ENCODE measurements at places on chromosomes 16 and 17.

DNA sequence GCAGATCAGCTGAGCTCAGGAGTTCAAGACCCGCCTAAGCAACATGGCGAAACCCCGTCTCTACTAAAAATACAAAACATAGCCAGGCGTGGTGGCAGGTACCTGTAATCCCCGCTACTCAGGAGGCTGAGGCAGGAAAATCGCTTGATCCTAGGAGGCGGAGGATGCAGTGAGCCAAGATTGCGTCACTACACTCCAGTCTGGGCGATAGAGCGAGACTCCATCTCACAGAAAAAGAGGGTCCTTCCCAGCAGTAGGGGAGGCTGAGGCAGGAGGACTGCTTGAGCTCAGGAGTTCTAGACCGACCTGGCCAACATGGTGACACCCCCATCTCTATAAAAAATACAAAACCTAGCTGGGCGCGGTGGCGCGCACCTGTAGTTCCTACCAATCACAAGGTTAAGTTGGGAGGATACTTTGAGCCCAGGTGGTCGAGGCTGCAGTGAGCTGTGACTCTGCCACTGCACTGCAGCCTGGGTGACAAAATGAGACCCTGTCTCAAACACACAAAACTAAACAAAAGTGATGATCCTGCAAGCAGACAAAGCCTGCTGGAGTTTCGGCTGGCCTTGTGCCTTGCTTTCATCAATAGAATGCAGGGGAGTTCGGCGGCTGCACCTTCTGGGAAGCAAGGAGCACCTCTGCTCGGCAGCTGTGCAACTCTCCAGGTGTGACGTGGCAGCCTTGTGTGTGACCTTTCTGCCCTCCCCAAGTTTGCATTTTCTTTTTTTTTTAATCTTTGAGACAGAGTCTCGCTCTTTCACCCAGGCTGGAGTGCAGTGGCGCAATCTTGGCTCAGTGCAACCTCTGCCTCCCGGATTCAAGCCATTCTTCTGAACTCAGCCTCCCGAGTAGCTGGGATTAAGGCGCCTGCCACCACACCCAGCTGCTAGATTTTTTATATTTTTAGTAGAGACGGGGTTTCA, 12.4 kb upstream of the YWHAE start:
- DNase-seq = no peak

DNA sequence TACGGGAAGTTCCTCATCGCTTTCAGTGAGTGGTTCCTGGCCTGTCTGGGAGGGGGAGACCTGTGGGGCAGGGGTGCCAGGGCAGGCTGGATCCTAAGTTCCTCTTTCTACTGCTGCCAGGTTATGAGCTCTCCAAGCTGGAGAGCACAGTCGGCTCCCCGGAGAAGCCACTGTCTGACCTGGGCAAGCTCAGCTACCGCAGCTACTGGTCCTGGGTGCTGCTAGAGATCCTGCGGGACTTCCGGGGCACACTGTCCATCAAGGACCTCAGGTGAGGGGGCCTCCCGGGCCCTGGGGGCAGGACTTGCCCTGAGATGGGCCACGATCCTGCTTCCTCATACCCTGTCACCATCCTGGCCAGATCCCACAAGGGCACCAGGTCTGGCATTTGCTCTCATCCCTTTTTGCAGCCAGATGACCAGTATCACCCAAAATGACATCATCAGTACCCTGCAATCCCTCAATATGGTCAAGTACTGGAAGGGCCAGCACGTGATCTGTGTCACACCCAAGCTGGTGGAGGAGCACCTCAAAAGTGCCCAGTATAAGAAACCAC, 5.1 kb downstream of the PRSS8 start:
- no peak for DNase-seq

DNA sequence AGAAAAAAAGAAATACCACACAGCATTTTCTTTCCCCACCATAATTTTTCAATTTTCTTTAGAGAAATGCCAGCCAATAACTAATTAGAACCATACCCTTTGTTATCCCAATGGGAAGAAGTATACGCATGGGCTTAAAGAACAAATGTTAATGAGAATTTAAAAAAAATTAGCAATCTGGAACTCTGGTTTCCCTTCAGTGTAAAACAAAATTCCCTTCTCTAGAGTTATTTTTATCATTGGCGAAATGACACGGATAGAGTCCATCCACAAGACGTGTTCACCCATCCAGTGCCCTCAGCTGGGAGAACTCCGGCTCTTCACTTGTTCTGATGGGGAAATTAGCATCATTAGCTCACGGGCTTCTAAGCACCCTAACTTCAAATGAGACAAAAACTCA, 3.3 kb downstream of the NXN start:
- no peak for DNase-seq

DNA sequence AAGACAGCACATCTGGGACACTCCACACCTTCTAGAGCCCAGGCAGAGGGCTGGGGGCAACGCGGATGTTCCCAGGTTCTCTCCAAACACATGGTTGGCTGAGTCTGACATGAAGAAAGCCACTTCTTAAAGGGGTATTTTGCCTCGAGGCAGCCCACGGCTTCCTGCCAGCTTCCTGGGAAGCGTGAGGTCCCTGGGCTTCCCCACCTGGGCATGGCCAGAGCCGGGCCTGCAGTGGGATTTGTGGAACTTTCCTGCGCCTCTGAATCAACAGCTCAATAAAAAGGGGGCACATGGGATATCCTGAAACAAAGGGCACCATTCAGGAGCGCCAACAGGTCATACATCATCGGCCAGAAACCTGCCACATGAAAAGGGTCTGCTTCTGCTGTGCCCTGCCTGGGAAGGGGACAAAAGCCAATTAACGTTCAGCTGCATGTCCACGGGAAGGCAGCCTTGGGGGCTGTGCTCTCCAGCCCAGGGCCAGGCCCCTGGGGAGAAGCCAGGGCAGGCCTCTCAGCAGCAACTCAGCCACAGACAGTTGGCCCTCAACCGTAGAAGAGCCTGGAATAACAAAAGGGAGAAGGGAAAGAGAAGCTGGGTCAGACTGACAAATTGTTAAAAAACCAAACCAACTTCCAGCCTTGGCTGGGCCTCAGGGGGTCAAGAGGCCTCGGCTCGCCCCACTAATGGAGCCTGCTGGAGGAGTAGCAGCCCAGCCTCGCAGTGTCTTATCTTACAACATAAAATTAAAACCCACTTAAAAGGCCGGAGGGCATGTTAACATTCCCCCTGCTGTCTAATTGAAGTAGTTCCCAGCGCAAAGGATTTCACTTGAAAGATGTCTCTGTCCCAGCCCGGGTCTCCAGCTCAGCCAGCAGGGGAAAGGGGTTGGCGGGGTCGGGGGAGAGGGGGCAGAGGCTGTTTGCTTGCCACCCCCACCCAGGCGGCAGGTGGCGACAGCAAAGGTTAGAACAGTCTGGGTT, 34.2 kb downstream of the TBX4 start:
- DNase-seq = no peak

GRCh38 chr16:53609536-53609935, 94.1 kb downstream of the RPGRIP1L start:
- no peak for DNase-seq

DNA sequence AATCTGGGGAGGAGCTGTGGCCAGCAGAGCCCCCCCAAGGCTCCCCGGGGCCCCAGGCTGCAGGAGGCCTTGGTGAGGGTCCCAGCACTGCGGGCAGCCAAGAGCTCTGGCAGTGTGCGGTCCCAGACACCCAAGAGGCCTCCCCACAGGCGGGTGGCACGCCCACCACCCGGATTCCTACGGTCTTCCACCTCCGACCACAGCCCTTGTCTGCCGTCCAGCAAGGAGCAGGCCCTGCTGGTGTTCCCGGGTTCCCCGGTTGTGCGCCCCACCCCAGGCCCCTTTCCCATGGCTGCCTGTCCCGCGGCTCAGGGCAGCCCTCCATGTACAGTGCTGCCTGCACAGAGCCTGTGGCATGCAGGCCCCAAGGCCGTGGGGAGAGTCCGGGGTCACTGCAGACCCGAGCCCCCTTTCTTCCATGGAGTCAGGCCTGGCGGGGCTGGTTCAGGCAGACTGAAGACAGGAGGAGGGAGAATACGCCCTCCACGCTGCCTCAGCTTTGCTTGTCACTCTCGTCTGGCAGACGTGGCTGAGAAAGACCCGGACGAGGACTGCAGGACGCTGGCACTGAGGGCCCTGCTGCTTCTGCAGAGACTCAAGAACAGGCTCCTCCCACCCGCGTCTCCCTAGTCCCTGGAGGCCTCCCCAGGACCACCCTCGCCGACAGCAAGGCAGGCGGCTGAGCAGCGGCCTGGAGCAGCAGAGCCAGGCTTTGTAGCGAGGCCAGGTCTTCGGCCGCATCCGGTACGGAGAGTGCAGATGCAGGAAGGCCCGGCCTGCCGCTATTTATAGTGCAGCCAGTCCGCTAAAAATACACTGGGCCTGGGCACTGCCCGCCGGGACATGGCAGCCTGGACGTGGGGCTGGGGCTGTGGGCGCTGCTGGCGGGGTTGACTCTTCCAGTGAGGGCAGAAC, 16.4 kb downstream of the TELO2 start:
- no peak for DNase-seq

DNA sequence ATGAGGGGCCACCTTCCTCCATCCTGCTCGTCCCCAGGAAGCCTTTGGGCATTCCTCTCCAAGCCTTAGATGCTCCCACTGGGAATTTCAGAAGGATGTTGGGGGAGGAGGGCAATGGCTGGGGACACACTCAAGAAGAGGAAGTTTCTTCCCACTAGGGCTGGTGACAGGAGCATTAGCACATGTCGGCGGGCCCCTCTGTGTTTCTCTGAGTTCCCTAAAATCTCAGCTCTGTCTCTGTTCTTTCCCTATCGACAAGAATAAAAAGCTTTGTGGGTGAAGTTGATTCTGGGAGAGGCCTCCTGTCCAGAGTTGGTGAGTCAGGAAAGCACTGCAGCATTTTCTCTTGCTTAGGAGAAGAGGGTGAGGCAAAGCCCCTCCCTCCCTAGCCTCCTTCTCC, 19.7 kb upstream of the C17orf107 start:
- no peak for DNase-seq

GRCh38 chr16:51569203-51569931, 418.3 kb upstream of the SALL1 start:
- DNase-seq = no peak

DNA sequence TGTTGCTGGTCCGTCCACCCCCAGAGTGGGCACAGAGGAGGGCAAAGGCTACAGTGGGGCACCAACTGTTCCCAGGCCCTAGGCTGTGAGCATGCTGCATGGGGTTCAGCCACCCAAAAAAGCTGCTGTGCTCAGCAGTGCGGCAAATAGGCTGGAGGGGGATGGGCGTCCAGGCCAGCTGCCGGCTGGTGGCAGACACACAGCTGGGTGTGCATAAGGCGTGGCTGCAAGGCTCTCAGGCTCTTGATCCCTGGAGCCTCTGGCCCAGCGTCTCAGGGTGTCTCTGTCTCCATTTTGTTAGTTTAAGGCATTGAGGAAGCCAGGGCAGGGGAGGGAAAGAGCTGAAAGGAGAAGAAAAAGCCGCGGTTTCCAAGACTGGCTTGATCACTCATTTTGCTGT, 8.8 kb downstream of the RPL19 start:
- DNase-seq = no peak

- DNase-seq = no peak
Observed at GRCh38 chr16:76059701-76060100, 217.5 kb upstream of the CNTNAP4 start.

GRCh38 chr16:85312642-85313525, 200.6 kb upstream of the CIBAR2 start:
- no peak for DNase-seq

- no peak for DNase-seq
Observed at GRCh38 chr17:68288375-68288774, 2.6 kb downstream of the SLC16A6 start.

DNA sequence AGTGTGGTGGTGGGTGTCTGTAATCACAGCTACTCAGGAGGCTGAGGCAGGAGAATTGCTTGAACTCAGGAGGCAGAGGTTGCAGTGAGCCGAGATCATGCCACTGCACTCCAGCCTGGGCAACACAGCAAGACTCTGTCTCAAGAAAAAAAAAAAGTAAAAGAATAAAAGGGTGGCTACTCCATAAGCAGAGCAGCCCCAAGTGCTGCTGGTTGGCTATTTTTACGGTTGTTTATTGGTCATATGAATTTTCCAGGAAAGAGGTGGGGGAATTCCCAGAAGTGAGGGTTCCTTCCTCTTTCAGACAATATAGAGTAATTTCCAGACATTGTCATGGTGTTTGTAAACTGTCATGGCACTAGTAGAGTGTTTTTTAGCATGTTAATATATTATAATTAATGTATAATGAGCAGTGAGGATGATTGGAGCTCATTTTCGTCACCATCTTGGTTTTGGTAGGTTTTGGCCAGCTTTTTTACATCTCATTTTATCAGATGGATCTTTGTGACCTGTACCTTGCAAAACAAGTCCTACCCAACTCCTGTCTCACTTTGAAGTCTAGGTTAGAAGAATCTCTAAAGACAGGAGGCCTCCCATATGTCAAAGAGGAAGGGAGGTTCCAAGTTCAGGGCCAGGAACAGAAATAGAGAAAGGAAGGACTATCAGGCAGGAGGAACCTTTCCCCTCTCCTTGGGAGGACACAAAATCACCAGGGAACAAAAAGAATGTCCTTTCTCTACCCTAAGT, 39.1 kb downstream of the HOXB1 start:
- DNase-seq = no peak

DNA sequence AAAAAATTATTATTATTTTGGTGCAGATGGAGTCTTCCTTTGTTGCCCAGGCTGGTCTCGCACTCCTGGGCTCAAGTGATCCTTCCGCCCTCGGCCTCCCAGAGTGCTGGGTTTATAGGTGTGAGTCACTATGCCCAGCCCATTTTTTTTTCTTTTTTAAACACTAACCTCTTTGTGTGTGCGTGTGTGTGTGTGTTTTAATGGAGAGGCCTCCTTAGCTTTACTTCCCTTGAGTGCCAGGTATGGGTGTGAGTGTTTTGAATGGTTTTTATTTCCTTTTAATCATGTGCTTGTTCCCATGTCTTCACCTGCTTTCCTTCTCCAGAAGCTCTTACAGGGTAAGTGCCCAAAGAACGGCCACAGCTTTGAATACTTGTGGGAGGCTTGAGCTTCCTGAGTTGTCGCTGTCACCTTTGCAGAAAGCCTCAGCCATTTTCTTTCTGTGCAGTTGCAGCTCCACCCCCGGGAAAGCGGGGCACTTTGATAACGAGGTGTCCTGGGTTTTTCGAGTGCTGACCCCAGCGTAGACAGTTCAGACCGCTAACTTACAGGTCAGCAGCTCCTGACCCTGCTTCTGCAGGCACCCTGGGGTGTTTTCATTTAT, 22.6 kb downstream of the AKAP1 start:
- DNase-seq = no peak

- no peak for DNase-seq
Observed at GRCh38 chr17:64579917-64580316, 73.1 kb downstream of the CEP95 start.

GRCh38 chr16:77948835-77949234, 73.5 kb upstream of the CLEC3A start:
- no peak for DNase-seq

DNA sequence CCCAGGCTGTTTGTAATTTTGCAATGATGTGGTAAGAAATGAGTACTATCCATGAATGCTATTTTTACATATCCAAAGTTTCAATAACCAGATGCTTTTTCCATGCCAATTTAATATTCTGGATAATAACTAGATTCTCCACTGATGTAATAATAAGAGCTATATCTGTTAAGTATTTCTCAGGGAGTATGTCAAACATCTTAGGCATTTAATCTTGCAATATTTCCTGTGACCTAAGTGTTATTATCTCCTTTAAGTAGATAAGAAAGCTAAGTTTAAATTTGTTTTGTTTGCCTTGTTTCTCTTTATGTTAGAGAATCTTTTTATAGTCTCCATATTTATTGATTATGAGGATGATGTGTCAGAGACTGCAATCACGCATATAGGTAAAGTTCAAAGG, 32.3 kb upstream of the HS3ST3A1 start:
- DNase-seq = no peak
